T-helper 22 cell (primary cell): ENCODE measurements at places on chromosomes 1 and 21.

GRCh38 chr1:40892354-40892753 lies 30.2 kb upstream of the CITED4 start:
- no peak for DNase-seq

DNA sequence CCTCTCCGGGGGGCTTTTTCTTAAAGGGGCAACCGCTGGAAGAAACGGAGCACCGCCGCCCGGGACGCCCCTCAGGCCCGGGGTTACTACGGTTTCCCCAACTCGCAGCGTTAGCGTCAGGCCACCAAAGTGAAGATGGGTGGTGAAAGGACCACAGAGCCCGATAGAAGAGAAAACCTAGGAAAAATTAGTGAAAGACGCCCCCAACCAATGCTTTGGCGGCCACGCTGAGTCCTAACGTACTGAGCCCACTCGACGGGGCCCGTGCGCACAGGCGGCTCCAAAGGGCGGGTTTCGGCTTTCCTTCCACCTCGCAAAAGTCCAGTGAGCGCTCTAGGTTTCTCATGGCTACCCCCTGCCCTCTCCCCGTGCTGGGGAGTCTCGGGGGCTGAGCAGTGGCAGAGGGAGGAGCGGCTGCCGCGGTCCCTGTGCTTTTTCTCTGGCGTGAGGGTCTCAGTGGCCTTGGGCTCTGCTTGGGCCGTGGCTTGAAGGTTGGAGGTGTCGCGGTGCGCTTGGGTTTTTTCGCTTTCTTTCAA lies 12.2 kb upstream of the SPEN start:
- peak; percentile 5 for DNase-seq

DNA sequence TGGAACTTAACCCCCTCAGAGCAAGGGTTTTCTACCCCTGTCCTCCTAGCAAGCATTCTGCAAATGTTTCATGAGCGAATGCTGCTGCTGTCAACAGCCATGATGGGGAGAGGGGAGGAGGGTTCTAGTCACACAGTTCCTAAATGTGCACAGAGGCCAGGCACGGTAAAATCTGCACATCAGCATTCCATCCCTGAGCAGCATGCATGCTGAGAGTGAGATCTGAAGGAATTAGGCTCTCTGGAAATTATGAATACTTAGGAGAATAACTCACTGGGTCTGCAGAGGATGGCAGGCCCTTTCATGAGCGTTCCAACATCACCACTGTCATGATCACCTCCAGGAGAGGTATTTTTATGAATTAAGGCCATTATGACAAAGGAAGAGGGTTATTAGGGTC lies 2.1 kb downstream of the VTCN1 start:
- no peak for DNase-seq

DNA sequence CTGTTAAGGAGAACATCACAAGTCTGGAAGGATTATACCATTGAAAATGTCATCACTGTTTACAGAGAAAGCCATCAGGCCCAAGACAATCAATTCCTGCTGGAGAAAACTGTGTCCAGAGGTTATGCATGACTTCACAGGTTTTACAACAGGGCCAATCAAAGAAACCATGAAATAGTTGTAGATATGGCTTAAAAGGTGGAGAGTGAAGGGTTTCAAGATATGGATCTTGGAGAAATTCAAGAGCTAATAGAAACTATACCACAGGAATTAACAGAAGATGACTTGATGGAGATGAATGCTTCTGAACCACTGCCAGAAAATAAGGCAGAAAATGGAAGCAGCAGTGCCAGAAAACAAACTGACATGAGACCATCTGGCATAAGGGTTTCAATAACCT lies 30.2 kb downstream of the USP1 start:
- DNase-seq = no peak

GRCh38 chr1:51253691-51254090 lies 17.6 kb downstream of the RNF11 start:
- DNase-seq = no peak

DNA sequence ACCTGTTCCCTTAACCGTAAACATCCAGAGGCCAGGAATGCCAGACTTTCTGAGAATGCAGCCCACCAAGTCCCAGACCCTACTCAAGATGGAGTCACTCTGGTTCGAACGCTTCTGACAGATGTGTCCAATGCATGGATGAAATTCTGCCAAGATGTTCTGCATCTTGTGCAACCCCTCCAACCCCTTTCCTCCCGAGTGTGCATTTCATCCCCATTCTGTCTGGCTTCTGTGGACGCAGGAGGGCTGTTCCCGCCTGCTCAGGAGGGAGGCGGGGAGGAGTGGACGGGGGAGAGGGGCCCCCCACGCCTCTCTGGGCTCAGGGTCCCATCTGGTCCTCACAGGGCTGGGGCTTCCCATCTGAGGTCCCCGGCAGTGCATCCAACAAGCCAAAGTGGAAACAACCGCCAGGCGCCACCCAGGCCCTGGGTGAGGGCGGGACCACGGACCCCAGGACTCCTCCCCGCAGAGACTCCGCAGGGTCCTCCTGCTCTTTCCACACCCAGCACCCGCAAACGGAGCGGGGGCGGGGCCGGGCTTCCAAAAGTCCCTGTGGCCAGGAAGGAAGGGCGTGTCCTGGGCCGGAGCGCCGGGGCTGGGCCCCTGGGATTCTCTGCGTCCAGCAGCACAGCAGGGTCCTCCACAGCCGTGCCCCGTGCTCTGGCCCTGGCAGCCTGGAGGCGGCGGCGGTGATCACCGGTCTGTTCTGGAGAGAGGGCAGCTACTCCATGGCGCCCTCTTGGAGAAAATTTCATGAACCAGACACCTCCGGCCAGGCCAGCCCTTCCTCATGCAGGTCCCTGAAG lies 27.8 kb upstream of the SUMO3 start:
- peak; percentile 23 for DNase-seq

DNA sequence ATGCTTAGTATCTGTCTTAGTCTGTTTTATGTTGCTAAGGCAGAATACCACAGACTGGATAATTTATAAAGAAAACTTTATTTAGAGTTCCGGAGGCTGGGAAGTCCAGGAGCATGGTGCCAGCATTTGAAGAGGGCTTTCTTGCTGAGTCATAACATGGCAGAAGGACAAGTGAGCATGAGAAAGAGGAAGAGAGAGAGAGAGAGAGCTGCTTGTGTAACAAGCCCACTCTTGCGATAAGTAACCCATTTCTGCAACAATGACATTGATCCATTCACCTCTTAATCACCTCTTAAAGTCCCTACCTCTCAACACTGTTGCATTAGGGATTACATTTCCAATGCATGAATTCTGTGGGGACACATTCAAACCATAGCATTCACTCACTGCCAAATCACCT lies 11.7 kb upstream of the MYOCOS start:
- DNase-seq = no peak

- DNase-seq = no peak
These were observed 43.7 kb upstream of the ZNF281 start for GRCh38 chr1:200453553-200453905.

DNA sequence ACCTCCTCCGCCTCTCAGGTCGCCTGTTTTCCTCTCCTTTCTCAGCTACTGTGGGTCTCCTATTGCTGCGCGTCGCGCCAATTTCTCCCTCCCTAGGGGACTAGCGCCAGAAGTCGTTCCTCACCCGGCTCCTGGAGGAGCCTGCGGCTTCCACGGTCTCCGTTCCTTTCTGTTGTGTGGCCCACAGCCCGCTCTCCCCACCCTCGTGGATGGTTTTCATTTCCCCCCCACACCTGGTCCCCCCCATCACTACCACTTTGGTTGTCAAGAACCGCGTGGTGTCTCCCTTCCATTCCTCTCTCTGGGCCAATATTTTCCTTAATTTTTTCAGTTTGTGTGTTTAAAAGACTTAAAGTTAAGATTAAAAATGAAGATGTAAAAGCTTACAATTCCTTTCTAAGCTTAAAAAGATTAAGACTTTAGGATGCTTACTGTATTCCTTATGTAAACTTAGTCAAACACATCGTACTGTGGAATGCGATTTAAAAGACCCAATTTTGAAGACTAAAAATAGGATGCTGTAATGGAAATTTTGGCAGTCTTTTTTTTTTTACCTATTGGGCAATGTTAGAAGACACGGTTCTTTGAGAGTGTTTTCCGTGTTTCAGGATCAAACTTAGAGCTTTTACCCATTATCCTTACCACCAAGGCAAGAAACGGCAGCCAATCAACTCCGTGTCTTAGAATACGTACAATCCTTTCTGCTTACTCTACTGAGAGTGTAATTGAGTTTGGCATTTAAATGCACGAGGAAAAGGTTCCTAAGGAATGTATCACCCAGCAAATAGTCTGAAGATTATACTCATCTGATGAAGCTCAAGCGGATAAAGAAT lies 773 bp downstream of the CNST start:
- DNase-seq = no peak

DNA sequence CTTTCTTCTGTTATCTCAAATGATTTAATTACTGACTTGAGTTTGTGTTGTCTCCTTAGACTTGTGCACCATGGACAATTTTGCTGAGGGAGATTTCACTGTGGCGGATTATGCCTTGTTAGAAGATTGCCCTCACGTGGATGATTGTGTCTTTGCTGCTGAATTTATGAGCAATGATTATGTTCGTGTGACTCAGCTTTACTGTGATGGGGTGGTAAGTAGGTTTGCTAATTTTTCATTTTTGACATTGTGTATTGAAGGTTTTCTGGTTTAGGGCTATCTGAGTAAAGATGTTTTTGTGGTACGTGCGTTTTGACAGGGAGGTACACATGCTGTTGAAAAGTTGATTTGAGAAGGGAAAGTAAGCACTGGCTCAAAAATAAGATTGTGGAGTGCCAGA lies 14.1 kb downstream of the TTC3 start:
- no peak for DNase-seq
